Effector CD8-positive, alpha-beta T cell (primary cell): ENCODE measurements at places on chromosomes 7 and 10.

- no peak for DNase-seq
Observed at GRCh38 chr10:61812920-61813319, 88.6 kb upstream of the ARID5B start.

DNA sequence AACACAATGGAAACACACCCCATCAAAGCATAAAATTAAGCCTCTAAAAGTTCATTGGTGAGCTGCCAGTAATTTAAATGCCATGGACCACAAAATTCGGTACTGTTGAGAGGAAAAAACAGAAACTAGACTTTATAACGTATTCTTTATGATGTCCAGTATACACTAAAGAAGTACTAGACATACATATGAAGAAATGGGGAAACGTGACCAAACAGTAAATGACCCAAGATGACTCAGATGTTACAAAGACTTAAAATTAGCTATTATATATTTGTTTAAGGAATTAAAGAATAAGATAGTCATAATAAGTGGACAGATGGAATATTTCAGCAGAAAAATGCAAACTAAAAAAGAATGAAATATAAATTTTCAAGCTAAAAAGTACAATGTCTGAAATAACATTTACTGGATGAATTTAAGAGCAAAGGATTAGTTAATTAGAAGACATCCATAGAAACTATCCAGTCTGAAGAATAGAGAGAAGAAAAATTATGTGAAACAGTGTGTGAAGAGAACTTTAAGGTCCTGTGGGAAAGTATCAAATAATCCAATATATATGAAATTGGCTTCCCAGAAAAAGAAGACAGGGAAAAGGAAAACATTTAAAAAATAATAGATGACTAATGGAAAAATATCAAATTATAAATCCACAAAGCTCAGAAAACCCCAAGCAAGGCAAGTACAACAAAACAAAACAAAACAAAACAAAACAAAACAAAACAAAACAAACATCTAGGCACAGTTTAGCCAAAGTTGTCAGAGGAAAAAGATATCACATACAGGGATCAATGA lies 69.4 kb downstream of the SAMD9 start:
- DNase-seq, result no peak

DNA sequence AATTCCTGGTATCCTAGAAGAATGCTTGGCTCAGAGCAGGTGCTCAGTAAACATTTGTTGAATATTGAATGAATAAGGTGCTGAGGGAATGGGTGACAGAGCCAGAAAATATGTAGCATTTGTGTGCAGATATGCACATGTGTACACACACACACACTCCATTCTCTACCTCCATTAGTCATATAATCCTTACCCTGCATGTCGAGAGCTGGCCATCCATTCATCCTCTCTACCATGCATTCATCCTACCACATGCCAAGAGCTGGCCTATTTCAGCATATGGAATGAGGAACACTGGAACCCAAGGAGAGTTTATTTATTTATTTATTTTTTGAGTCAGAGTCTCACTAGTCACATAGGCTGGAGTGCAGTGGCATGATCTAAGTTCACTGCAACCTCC lies 284.8 kb downstream of the PLXNA4 start:
- no peak for DNase-seq

- no peak for DNase-seq
Observed at GRCh38 chr10:48454302-48455054, 148.0 kb downstream of the MAPK8 start.

- DNase-seq, result no peak
Observed at GRCh38 chr7:125924037-125924436, 994.4 kb upstream of the POT1 start.

DNA sequence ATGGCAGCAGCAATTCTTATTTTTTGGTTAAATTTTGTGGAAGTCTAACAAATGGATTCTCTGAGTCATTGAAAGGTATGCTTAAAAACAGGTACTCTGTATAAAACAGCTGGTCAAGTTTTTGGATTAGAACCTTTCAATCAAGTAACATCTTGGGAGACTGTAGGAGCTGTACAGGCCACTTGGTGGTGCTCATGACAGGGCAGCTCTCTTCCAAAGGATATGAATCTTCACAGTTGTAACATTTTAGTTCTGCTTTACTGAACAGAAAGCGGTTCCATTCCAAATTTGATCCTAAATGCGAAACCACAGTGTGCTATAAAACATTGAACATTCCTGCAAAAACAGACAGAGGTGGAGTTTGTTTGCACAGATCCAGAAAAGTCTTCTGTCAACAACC lies 44.5 kb upstream of the AGR3 start:
- no peak for DNase-seq

GRCh38 chr10:25758041-25758457 lies 176.0 kb upstream of the MYO3A start:
- no peak for DNase-seq

DNA sequence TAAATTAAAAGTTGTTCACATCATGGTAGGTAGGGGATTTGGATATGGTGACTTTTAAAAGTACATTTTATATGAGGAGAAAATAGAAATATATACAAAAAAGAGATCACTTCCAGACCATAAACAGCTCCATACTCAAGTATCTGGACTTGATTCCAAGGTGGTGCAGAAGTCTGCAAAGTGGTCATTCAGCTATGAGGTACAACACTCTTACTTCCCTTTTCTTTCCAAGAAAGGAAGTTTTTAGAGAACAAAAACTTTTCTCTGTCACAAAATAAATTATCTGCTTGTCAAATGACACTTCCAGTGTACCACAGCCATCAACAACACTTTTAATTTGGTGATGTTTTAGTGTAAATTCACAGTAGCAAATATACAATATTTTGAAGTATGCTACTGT lies 1013.5 kb downstream of the GATA3 start:
- DNase-seq, result no peak

- no peak for DNase-seq
Observed at GRCh38 chr10:23079700-23080099, 15.7 kb upstream of the MSRB2 start.

DNA sequence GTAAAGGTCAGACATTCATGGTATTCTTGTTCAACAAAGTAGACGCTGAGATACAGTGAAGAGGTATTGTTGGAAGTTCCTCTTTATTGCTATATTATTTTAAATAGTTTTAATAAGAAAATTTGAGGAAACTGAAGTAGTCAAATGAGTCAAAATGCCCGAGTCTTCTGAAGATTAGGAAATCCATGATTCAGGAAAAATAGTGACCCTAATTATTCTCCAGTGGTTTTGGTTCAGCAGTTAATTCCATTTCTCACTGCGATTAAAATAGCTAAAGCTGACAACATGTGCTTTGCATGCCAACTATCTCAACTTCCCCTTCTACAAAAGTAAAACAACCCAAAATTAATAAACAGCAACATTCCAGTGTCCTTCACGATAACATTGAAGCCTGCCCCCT lies 32.7 kb upstream of the PFKP start:
- no peak for DNase-seq

GRCh38 chr7:105618016-105618296 lies 36.7 kb upstream of the EFCAB10 start:
- DNase-seq, result no peak

DNA sequence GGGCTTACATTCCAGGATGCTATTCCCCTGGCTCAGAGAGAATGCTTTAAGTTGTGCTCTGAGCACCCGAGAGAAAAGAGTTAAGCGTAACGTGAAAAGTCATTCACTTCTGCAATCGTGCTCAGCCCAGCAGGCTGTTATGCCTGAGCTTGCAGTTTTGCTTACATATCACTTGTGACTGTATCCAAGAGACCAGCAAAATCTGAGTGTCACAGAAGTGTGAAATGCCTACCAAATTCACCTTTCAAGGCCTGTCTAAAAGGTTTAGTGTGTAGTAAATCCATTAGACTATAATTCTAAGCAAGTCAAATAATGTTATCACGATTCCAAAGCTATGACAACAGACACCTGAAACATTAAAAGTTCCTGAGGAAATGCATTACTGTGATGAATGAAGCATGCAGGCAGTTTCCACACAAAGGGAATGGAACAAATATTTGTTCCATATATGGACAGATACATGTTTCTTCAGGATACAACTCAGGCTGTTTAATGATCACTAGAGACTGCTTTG lies 20.1 kb downstream of the ITGB1 start:
- no peak for DNase-seq

GRCh38 chr7:19305698-19306097 lies 160.5 kb upstream of the FERD3L start:
- DNase-seq, result no peak

DNA sequence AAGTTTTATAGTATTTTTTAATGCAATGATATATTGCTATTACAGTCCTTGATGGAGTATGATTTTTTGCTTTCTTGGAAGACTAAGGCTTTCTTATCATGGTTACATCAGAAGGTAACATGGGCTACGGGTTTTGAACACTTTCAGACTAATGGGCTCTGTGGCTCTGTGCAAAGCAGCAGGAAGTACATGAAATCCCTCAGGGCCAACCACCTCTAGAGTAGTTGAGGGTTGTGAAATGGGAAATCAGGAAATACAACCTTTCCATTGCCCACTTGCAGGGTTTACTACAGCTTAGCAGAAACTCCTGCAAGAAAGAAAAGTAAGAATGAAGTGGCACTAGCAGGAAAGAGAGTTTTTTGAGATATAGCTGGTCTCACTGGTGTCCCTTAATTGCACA lies 853.5 kb downstream of the KCNMA1 start:
- no peak for DNase-seq

GRCh38 chr7:44520574-44520973 lies 20.6 kb downstream of the NPC1L1 start:
- DNase-seq, result no peak

DNA sequence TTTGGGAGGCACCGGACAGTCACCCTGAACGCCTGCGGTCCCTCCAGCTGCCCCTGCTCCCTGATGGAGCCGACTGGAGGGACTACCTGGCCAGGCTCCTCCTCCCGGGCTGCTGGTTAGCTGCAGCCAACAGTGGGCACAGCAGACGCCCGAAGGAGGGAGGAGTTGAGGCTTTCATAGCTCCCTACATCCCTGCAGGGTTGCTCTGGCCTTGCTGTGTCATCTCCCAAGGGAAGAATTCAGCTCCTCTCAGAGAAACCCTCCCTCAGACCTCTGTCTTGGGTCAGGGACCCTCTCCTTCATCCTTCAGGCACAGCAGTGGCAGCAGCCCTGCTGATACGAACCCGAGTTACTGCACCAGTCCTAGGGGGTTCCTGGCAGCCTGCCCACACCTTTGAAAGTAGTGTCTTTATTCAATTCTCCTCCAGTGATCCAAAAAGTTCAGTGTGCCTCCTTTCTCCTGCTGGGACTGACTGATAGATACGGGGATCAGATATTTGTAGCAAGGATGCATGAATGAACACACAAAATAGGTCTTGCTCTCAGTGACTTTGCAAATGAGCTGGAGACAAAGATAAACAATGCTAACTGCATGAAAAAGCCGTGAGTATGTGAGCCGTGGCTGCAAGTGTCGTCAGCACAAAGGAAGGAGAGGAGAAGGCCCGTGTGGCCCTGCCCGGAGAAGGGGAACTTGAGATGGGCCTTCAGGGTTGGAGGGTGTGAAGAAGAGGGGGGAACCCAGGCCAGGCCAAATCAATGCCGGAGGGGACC lies 136.6 kb downstream of the PRKAG2 start:
- DNase-seq, result no peak

DNA sequence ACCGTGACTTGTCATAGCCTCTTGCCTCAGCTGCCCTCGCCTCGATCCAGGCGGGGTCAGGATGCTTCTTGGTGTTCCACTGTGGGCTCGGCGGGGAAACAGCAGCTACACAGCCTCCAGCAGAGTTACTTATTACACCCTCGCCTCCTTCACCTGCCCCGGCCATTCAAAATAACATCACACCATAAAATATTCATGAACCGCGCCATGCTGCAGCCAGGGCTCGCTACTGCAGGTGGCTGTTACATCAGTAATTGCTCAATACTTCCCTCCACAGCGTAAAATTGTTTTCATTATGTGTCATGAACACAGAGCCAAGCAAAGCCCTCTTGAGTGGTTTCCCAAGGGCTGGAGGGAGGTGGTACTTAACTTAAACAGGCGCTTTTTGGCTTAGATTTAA lies 241.5 kb upstream of the SP8 start:
- no peak for DNase-seq

GRCh38 chr10:130637089-130637676 lies 501.0 kb downstream of the GLRX3 start:
- DNase-seq, result no peak

- DNase-seq, result no peak
Observed at GRCh38 chr7:95517870-95518269, 32.1 kb downstream of the ASB4 start.

GRCh38 chr7:151225948-151226510 lies 976 bp downstream of the ABCF2 start:
- no peak for DNase-seq

DNA sequence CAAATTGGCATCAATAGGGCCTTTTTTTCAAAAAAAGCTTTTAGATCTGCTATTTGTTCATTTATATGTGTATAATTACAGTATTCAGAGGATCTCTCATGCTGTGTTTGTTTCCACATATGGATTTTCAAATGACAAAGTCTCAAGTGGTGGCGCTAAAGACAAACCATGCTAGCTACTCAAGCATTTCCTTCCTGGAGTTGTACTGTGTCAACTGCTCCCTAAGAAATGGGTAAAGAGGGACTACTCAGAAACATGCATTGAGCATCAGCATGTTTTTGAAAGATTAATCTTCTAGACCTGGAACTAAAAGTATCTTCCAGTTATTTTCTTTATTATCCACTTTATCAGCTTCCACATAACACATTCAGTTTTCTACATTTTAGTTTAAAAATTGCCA lies 12.7 kb downstream of the CNTNAP2 start:
- no peak for DNase-seq

DNA sequence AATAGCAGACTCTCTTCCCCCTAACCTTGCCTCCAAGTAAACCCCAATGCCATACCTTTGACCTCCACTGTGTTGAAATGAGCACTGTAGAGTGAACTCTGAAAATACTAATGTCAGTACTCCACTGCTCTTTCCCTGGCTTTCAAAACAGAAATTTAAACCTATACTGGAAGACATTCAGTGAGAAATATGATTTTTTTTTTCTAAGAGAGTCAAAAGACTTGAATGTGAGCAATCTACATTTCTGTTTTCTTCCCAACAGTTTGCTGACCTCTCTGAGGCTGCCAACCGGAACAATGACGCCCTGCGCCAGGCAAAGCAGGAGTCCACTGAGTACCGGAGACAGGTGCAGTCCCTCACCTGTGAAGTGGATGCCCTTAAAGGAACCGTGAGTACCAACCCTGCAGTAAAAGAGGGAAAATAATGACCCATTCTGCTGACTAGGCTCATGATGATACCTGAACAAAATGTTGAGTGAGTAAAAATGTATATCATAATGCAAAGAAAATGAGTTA lies 6.4 kb downstream of the VIM start:
- no peak for DNase-seq
